Stimulated activated CD8-positive, alpha-beta memory T cell treated with anti-CD3 and anti-CD28 coated beads, Interleukin-4, amount 100 ng/mL, for 24 hours (primary cell): ENCODE measurements at places on chromosomes 2 and 18.

DNA sequence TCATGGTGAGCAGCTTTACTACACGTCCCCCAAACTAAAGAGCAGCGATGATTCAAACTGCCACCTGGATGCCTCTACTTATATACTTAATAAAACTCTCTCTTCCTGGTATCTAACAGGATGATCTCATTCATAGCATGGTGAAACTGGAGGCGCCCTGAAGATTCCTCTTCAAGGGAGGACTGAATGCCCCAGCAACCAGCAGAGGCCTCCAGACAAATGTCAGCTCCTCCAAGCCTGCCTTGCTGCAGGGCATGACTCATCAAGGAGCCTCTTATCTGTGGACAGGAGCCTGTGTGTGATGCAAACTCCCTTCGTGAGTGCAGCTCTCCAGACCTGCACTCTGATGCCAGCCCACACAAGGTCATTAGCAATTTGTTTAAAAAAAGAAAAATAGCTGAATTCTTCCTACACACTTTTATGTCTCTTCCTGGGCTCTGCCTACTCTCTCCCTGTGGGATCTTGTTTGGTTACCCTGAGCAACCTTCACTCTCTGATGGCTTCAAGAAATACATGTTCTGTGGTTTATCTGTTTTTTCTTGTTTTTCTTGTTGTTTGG, 30.2 kb downstream of the LONRF2 start:
- peak; percentile 18 for DNase-seq

DNA sequence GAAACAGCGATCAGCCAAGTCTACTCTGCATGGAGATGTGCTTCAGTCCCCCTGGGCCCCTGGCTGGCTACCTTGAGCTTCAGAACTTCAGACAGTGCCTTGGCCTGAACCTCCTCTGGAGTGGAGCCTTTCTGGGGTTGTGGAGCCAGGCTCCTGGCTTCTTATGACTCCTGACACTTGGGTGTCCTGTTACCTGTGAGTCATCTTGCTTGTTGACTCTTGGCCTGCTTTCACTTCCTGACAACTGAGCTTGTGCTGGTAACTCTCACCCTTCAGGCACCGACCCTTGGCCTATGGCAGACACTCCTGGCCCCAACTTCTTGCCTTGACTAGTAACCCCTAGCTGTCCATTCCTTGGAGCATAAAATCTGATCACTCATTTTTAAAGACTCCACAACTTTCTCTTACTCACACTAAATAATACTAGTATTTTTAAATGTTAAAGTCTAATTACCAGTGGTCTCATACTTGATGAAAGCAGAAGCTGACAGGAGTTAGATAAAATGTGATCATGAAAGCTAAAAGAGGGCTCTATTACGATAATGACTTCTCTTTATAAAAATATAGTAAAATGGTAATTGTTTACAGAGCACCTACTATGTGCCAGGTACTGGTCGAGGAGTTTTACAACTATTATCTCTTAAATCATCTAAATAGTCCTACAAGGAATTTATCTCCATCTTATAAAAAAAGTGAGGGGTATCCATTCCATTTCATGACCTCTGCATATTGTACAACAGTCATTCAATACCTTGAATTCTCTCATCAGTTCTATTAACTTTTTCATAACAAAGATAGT, 46.3 kb upstream of the VIT start:
- DNase-seq = no peak

GRCh38 chr18:9867071-9867594, 18.6 kb upstream of the TXNDC2 start:
- no peak for DNase-seq

DNA sequence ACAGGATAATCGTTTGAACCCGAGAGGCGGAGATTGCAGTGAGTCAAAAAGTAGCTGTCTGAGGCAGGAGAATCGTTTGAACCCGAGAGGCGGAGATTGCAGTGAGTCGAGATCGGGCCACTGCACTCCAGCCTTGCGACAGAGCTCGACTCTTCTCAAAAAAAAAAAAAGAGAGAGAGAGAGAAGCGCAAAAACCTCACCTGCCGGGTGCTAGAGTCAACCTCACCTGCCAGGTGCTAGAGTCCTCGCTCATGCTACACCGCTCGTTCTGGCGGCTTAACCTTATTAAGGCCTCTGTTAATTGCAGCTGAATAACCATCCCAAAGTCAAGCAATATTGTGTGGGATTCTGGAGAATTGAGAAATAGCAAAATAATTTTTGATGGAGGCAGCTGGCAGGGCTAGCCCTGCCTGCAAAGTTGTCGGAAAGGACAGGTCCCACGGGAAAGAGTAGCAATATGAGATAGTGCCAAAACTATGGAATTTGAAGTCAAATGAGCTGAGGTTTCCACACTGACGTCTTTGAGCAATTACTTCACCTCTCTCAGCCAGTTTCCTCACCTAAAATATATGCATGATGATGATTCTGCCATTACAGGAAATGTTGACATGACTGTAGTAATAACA, 644 bp upstream of the DYM start:
- no peak for DNase-seq

- no peak for DNase-seq
Observed at GRCh38 chr2:138964418-138964817, 184.2 kb upstream of the NXPH2 start.

GRCh38 chr2:228827056-228827700, 443.9 kb downstream of the PID1 start:
- DNase-seq = no peak

- DNase-seq = no peak
Observed at GRCh38 chr2:179240481-179241451, 23.9 kb downstream of the SESTD1 start.

- DNase-seq = no peak
Observed at GRCh38 chr18:79274823-79275222, 120.9 kb upstream of the NFATC1 start.

- no peak for DNase-seq
Observed at GRCh38 chr2:85933753-85934594, 45.2 kb upstream of the ST3GAL5 start.

GRCh38 chr2:114550895-114551793, 108.7 kb downstream of the DPP10 start:
- DNase-seq = no peak

DNA sequence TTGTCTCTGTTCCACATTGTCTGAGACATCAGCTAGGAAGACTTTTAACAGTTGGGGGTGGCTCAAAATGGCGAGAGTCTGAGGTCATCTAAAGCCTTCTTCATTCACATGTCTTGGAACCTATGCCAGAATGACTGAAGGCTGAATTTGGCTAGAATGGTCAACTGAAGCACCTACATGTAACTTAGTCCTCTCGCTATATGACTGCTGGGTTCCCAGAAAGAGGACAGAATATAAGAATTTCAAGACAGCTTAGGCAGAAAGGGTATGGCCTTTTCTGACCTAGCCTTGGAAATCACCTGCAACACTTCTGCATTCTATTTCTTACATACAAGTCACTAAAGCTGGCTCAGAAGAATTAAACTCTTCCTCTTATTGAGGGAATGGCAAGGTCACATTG, 75.6 kb upstream of the OTX1 start:
- no peak for DNase-seq

GRCh38 chr2:176158855-176159662, 2.0 kb downstream of the HOXD3 start:
- DNase-seq = no peak

DNA sequence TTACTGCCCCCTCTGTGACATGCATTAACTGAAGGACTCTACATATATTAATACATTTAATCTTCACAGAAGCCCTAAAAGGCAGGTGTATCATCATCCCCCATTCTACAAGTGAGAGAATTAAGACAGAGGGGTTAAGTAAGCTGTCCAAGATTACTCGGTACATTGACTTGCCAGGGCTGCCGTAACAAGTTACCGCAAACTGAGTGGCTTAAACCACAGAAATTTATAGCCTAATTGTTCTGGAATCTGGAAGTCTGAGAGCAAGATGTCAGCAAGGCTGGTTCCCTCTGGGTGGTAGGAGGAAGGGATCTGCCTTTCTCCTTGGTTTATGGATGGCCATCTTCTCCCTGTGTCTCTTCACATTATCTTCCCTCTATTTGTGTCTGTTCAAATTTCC, 605.5 kb downstream of the EPHA4 start:
- DNase-seq = no peak

- no peak for DNase-seq
Observed at GRCh38 chr2:28407131-28407975, 14.7 kb downstream of the FOSL2 start.

DNA sequence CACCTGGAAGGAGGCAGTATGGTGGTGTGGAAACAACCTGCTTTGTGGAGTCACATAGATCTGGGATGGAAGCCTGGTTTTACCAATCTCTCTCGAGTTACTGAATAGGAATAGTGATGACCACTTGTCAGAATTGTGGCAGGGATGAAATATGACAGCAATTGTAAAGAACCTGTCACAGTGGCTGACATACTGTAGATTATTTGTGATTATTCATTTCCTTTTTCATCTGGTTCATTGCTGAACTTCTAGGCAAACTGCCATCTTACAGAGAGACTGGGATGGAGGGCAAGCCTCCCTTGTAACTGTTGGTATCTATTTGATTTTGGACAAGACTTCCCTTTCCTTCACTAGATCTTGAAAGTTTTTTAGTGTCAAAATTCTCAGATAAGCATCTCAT, 42.0 kb downstream of the FMNL2 start:
- no peak for DNase-seq

DNA sequence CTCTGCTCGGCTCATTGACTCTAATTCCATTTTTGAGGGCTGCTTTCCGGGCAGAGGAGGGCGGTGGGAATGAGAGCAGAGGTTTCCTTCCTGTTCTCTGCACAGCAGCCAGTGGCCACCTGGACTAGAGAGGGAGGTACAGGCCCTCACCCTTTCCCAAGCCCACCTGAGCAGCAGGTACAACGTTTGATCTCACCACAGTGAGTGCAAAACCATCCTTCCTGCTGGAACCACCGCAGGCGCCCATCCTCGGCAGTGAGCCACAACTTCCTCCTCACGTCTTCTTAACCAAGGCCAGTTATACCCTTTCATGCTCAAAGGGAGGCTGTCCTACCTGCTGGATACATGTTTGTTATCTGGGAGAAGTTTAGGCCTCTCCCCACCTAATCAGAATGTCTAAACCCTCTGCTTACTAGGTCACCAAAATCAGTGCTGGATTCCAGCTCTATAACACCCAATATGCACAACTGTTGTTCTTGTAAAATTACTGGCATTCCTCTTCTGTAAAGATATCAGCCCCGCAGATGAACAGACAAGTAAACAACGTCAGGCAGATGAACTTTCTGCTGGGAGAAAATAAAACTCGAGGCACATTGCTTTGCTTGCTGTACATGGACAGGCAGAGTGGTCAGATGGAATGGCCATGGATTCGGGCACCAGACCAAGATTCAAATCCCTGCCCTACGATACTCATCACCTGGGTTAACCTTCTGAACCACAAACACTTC, 191.4 kb downstream of the SH3RF3 start:
- DNase-seq = no peak

- DNase-seq = no peak
Observed at GRCh38 chr2:121608967-121609366, 40.3 kb downstream of the CLASP1 start.

- no peak for DNase-seq
Observed at GRCh38 chr2:82708681-82709080, 1750.4 kb downstream of the SUCLG1 start.

DNA sequence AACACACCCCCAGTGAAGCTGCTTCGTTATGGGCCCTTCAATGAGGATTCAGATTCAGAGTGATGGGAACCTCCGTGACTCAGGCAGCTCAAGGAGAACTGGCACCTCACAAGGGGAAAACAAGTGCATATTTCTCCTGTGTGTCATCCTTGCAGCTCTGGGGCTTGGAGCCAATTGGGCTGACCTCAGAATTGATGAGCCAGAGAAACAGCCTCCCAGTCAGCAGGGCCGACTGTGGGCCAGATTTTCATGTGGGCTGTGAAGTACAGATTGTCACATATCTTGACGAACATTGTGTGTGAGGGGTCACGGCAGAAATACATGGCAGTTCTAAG, 189.6 kb upstream of the SP5 start:
- no peak for DNase-seq

DNA sequence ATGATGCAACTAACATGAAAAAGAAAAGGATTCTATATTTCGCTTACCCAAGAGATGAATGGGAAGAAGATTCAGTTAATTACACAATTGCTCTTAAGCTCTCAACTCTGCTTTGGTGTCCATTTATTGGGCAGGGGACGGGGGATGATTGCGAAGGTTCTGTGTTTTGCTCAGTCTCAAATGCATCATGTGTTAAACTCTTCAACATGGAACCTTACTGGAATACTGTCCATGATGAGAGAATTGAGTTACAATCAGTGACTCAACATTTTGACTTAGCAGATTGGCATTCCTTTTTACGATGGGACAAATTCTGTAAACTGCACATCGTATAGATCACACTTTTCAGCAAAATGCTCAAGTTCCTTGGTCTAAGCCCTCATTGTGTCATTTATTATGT, 135.6 kb downstream of the RBMS1 start:
- no peak for DNase-seq

- DNase-seq = no peak
Observed at GRCh38 chr2:201633661-201634249, 9.5 kb downstream of the TMEM237 start.

DNA sequence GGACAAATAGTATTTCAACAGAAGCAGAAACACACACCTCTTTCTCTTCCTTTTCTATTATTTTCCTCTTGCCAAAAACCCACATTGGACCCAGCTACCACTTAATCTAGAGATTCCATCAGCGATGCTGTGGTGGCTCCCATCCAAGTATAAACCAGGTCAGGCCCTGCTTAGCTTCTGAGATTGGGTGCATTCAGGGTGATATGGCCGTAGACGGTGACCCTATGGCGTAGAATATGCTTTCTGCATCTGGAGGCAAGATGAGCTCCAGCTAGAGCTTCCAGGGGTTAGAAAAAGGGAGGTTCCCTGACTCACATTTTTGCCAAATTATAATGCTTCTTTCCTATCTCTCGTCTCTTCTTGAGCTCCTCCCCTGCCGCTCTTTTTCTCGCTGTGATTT, 66.5 kb downstream of the TNP1 start:
- DNase-seq = no peak

- no peak for DNase-seq
Observed at GRCh38 chr2:217709478-217710210, 293.2 kb downstream of the TNS1 start.

DNA sequence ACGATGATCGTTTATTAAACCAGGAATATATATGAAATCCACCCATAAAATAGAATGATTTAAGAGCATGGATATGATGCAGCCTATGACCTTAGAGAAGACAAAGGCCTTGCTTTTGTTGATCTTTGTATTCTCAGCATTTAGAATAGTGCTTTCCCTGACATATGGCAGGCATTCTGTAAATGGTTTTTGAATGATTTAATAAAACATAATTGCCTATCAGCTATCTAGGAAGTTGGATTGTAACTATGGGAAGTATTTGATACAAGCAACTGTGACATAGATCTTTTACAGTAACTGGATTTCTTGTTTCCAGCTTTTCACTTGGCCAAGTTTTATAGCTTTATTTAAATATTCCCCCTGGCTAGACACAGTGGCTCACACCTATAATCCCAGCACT, 5.1 kb upstream of the GPR155 start:
- DNase-seq = no peak

GRCh38 chr2:145652571-145653545, 1132.9 kb upstream of the ZEB2 start:
- DNase-seq = no peak

DNA sequence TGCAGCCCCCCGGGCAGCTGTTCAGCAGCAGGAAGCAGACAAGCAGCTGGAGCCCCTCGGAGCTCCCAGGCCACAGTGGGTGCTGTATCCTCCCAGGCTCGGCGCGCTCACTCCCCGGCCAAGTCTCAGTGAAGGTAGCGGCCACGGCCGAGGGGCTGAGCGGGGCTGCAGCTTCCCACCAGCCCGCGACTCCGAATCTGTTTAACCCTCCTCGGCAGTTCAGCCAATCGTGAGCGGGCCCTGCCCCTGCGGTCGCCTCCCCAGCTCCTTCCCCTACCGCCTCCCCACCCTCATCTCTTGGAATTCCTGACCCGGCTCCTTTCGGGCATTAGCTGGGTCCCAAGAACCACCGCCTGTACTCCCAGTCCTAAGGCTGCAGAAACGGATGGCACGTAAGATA, at the start of gene RESP18:
TSS of gene RESP18 (minus strand) at position 203 of the 400 bp plus-strand sequence.
- no peak for DNase-seq
